ENCODE measurements at places on chromosomes 2 and 18. TPM values are rescaled to one million over a fixed set of nuclear protein-coding genes. Genes with fewer than 3 reads are reported as not detected.

COLEC12 gene
- total RNA-seq = 0.59 TPM

UGT1A6 gene
- not detected for total RNA-seq

DNA sequence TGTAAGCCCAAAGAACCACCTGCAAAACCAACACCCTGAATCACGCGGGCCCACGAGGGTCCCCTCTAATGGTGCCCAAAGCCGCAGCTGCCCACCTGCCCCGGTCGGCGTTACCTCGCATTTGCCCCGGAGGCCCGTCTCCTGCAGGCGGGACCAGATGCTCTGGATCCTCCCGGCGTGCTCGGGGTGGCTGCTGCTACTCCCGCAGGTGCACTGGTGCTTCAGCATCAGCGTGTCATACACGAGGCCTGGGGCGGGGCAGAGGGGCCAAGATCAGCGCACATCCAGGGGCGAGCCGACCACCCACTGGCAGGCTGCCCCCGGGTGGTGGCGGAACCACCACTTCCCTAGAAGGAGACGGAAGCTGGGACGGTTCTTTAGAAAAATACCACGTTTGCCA, 260.1 kb downstream of the TWIST2 start:
- H3K36me3 ChIP-seq = peaks cover 3% of the 10 kb centered on the region
- H3K27ac ChIP-seq = no peak overlapping the region
- no peaks in the 10 kb centered on the region for H3K27me3 ChIP-seq
- DNase-seq = no peak

- no peak overlapping the region for H3K27ac ChIP-seq
- no peaks in the 10 kb centered on the region for H3K27me3 ChIP-seq
- no peaks in the 10 kb centered on the region for H3K4me1 ChIP-seq
- no peaks in the 10 kb centered on the region for H3K36me3 ChIP-seq
- DNase-seq = no peak
Observed at GRCh38 chr2:173463846-173464245, 109.2 kb downstream of the CDCA7 start.

OST4 gene
- 214 TPM for total RNA-seq

DNA sequence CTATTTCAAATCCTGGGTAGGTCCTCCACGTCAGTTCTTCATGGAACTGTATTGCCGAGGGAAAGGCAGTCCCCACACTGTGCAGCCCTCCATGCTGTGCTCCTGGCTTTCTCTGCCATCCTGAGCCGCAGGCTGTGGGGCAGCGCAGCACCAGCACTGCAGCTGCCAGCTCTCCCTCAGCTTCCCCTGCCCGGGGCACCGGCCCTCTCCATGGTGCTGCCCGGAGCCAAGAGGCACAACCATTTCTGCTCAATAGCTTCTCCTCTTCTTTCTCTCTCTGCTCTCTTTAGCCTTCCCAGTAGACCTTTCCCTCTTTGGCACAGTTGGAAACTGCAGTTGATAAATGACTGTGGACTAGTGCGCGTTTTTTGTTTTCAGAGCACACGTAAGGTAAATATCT, 12.1 kb downstream of the ANKRD23 start:
- H3K4me1 ChIP-seq = no peaks in the 10 kb centered on the region
- H3K27ac ChIP-seq = no peak overlapping the region
- H3K4me3 ChIP-seq = no peak overlapping the region
- no peaks in the 10 kb centered on the region for H3K27me3 ChIP-seq

DNA sequence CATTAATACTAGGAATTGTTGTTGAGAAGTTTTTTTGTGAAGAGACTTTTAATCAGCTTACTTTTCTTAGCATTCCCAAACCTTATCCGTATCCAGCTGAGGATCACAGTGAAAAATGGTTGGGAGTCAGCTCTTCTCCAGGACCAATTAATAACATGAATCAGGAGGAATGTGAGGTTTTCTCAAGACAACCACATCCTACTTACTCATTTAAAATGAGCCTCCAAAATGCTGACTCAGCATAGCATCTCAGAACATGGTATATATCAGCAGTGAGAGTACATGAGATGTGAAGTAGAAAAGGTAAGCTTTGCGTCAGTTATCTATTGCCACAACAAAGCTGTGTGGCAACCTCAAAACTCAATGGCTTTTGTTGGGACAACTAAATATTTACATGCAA, 140.3 kb downstream of the NRP2 start:
- no peak overlapping the region for H3K4me3 ChIP-seq
- H3K27me3 ChIP-seq = no peaks in the 10 kb centered on the region
- no peaks in the 10 kb centered on the region for H3K4me1 ChIP-seq
- H3K36me3 ChIP-seq = no peaks in the 10 kb centered on the region

GRCh38 chr18:449374-449773, 51.1 kb downstream of the COLEC12 start:
- H3K36me3 ChIP-seq = peaks cover 5% of the 10 kb centered on the region
- no peak overlapping the region for H3K27ac ChIP-seq
- DNase-seq = peak; percentile 53
- H3K4me1 ChIP-seq = no peaks in the 10 kb centered on the region

CXCR1 gene
- not detected for total RNA-seq

DNA sequence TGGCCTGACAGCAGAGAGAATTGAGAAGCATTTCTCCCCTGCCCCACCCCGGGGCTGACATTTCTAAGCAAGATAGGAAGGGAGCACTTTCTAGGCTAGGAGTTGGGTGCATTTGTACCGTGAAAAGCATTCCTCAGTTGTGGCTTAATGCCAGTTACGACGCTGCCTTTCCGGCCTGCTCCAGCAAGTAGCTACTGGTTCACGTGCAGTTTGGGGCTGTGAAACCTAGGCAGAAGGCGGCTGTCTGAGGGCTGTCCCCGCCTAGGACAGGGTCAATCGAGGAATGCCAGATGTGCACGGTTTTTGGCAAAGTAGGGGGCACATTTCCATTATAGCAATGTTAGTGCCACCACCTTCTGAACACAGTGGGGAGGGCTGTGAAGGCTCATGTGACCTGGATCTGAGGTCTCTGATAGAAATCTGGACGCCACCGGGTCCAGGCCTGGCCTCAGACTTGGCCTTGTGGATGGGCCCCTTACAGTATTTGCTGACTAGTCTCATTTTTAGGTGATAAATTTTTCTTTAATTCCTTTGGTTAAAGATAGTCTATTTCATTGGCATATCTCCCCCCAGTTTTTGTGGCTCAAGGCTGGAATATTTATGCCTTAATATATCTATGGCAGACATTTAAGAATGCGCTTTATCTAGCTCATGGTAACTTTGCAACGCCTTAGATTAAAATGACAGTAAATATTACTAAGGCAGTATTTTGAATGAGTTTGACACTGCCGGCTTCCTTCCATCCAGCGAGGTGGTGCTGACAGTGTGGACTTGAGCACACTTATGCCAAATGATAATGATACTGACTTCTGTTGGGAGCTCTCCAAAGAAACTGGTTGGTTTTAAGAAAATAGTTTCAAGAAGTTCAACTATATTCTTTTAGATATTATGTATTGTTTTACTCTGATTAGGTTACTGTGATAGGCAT, 78.7 kb downstream of the LPIN1 start:
- no peaks in the 10 kb centered on the region for H3K27me3 ChIP-seq
- H3K36me3 ChIP-seq = no peaks in the 10 kb centered on the region
- DNase-seq = no peak
- H3K4me3 ChIP-seq = no peak overlapping the region
- peaks cover 7% of the 10 kb centered on the region for H3K4me1 ChIP-seq
- H3K27ac ChIP-seq = no peak overlapping the region

RANBP2 gene
- 87.2 TPM for total RNA-seq

Data from H9 (cell line).